ENCODE measurements at places on chromosomes 16 and 17.

- peak; percentile 75 for DNase-seq
Measured at GRCh38 chr16:23279721-23280153, 22.4 kb upstream of the SCNN1B start.

GRCh38 chr16:57032931-57033330, 43.6 kb downstream of the NLRC5 start:
- no peak for DNase-seq

DNA sequence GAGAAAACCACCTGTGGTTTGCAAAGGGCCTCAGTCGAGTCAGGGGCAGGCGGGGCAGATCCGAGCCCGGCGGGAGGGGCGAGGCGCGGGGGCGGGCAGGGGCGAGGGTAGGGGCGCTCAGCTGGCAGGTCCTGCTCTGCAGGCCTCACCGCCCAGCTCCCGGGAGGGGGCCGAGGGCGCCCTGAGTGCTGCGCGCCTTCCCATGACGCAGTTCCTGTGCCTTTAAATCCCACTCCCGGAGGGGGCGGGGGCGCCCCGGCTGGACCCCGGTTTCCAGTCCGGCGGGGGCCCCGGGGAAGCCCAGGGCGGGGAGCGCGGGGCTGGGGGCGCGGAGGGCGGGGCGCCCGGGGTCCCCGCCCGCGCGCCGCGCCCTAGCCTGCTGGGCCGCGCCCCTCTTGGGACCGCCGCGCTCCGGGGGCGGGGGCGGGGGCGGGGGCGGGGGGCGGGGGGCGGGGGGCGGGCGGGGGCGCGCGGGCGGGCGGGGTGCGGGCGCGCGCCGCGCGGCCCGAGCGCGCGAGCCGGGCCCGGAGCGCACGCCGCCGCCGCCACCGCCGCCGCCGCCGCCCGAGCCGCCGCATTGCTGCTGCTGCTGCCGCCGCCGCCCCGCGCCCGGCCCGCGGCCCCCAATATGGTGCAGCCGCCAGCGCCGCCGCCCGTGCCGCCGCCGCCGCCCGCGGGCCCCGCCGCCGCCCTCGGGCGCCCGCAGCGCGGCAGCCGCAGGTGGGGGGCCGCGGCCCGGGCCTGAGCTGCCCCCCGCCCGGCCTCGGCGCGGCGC, at the start of gene JPH3:
JPH3 (plus strand) TSS at position 508 of the 775 bp plus-strand sequence. CDS start 639 bp downstream, outside the sequence.
- DNase-seq: no peak

DNA sequence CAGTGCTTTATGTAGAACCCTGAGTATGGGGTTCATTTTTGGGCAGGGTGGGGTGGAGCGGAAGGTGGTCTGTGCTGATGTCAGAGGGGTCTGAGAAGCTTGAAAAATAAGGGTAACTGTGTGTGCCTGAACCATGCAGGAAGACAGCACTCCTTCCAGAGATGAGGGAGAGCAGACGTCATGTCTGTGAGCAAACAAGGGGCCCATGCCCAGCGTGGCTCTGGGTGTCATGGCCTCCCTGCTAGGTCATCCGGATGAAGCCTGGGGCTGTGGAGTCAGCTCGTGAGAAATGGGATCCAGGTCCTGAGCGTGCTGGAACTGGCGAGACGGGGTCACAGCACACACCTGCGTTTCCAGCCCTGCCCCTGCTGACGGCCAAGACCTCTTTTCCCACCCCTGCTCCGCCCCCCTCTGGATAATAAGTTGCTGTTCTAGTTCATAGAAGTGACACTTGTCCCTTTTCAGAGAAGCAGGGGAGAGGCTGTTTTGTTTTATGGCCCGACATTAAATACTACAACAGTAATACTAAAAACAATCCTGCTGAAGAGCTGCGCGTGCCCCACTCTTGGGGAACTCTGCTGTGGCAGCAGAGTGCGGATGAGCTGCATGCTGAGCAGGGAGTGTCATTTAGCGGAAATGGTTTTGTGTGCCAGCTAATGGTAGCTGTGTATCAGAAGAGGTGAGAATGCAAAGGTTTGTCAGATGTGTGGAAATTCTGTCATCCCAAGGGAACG, 92.6 kb downstream of the RPTOR start:
- DNase-seq: peak; percentile 17

DNA sequence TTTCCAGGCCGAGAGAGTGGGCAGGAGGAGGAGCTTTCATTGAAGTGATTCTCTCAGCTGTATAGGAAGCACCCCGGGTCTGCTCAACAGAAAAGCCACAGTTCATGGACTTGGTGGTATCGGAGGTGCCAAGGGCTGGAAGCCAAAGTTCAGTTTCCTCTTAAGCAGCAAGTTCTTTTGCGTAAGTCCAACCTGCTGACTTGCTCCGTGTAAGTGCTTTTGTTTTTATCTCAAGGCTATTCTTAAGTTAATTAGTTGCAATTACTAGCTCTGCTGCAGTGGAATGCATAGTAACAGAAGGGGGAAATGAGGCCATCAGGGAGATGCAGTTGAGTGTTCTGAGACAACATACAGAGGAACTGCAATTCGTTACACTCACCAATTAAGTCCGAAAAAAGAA, 44.6 kb downstream of the SMIM36 start:
- DNase-seq: no peak

GRCh38 chr16:19898924-19899604, 14.4 kb upstream of the GPRC5B start:
- peak; percentile 60 for DNase-seq

Measured in NCI-H1092 treated with DMSO at 0.1 percent for 48 hours (cell line).